ENCODE measurements at places on chromosomes 2 and 18.

DNA sequence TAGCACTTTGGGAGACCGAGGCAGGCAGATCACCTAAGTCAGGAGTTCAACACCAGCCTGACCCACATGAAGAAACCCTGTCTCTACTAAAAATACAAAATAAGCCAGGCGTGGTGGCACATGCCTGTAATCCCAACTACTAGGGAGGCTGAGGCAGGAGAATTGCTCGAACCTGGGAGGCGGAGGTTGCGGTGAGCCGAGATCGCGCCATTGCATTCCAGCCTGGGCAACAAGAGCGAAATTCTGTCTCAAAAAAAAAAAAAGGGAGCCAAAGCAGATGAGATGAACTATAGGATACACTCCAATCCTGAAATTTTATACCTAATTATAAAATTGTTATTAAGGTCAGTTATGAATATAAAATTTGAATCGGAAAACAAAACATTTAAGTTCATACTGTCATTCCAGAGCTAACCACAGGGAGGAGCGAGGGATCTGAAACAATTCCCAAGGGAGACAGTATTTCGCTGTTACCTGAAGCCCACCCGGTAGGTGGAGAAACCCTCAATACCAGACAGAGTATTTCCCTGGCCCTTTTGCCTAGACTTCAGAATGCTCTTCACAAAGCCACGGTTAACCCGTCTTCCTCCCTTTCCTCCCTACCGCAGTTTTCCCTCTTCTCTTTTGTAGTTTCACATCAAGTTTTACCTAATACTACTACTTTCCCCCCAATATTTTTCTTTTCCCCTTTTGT, 1.4 kb downstream of the PPM1G start:
- ATAC-seq = peak; percentile 15

GRCh38 chr18:77059294-77059916, 73.2 kb downstream of the MBP start:
- peak; percentile 45 for ATAC-seq

DNA sequence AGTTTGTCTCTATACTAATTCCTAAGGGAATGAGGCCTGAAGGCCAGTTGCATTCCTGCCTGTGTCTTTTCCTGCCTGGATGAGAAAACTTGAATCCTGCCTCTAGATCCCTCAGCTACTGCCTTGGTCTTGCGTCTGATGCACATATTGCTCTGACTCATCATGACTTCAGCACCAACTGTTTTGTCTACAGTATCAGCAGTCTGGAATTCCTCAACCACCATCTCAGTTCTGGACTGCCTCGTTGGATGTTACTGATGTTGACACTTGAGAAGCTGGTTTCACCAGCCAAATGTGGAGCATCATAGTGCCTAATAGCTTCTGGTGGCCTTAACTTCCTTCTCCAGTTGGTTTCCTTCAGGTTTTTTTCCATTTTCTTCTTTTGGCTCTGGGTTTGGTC, 211.0 kb downstream of the CTNNA2 start:
- peak; percentile 64 for ATAC-seq

DNA sequence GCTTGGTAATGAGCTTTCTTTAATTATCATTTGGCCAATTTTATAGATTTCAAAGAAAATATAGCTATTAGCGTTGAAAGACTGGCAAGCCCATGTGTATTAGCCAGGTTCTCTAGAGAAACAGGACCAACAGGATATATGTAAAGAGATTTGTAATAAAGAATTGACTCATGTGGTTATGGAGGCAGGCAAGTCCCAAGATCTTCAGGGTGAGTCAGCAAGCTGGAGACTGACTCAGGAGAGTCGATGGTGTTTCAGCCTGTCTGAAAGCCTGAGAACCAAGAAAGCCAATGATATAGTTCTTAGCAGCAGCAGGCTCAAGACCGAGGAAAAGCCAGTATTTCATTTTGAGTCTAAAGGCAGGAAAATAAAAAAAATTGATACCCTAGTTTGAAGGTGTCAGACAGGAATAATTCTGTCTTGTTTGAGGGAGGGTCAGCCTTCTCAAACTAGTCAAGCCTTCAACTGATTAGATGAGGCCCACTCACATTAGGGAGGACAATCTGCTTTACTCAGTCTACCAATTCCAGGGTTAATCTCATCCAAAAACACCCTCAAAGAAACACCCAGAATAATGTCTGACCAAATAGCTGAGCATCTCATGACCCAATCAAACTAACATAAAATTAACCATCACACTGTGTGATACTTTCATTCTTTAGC, 78.3 kb upstream of the CRIM1 start:
- peak; percentile 71 for ATAC-seq

DNA sequence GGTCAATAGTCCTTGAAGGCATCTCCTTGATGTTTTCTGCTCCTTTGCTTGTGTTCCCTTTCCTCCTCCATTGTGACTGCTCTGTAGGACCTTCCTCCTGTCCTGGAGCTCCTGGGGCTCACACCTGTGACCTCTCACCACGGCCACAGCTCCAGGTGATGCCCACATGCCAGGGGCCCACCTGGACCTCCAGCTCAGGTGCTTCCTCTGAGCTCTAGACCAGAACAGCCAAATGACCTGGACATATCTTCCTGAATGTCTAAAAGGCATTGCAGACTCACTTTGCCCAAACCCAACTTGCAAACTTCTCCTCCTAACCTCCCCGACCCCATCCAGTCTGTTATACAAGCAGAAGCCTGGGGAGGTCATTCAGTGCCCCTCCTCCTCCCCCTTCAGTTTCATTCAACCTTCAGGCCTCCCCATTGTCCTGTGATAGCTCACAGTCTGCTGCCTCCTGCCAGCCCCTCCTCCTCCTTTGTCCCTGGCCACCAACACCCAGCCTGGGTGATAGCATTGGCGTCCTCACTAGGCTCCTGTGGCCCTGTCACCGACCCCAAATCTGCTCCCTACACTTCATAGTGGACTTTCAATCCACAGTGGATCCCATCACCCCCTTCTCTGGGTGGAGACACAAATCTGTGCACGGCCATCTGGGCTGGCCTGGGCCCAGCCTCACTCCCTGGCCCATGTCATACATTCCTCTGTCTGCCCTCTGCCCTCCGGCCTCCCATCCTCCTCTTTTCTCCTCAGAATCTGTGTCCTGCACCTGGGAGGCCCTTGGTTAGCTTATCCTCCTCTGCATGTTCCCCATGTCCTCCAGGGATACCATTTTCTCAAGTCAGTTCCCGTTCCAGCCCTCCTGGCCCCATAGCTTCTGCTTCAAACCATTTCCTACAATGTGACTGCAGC, 310.4 kb upstream of the HDAC4 start:
- ATAC-seq = no peak

DNA sequence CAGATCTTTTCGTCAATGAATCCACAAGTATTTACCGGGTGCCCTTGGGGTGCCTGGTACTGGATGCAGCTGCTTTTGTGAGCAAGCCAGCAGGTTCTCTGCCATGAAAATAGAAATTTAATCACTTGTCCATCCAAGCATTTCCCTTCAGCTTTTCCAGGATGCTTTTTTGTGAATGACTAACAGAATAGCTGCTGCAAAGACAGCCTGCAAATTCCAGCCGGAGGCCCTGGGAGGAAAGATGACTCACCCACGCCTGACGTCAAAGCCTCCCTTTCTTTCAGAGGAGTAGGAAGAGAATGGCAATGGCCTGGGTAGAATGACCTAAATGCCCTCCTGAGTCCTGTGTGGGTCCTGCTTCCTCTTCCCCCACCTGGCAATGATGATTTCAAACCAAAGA, 111.9 kb downstream of the AP1S3 start:
- ATAC-seq = peak; percentile 97

DNA sequence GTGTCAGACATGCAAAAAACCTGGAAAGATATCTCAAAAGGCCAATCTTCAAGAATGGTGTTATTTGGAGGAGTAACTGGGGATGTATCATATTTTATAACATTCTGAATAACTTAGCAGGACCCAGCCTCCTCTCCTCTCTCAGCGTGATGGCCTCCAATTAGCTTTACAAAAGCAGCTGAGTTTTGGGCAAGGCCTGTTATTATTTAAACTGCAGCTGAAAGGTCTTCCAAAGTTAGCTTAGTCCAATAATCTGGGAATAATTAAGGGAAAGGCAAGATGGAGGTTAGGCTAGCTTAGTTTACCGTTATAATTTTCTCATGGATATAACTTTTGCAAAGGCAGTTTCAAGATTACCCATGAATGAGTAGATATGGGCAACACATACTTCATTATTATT, 32.8 kb upstream of the MPPE1 start:
- no peak for ATAC-seq

DNA sequence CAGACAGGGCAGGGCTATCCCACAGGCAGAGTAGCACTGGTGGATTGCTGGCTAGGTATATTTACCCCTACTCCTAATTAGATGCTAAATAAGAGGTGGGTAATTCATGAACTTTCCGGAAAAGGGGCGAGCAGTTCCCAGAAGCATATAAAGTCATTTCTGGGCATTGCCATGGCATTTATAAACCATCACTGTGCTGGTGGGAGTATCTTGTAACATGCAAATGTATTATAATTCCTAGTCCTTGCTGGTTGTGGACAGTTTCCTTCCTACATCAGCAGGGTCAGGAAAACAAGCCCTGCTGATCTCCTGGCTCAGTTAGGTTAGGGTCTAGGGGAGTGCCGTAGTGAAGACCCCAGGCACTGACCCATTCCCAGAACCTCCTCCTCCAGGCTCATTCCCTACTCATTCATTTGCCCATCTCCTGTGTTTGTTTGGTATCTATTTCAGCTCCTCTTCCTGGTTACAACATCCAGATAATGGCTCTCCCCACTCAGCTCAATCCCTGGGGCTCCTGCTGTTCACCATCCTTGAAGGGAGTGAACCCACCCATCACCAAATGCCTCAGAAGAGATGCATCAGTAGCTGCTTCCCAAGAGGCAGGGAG, 282.7 kb downstream of the SRBD1 start:
- no peak for ATAC-seq

GRCh38 chr2:16785149-16785548, 119.5 kb upstream of the CYRIA start:
- ATAC-seq = no peak
